ENCODE measurements at places on chromosomes 4 and X.
A peak's percentile ranks its signal among the peaks of the same experiment; 100 is the strongest.

DNA sequence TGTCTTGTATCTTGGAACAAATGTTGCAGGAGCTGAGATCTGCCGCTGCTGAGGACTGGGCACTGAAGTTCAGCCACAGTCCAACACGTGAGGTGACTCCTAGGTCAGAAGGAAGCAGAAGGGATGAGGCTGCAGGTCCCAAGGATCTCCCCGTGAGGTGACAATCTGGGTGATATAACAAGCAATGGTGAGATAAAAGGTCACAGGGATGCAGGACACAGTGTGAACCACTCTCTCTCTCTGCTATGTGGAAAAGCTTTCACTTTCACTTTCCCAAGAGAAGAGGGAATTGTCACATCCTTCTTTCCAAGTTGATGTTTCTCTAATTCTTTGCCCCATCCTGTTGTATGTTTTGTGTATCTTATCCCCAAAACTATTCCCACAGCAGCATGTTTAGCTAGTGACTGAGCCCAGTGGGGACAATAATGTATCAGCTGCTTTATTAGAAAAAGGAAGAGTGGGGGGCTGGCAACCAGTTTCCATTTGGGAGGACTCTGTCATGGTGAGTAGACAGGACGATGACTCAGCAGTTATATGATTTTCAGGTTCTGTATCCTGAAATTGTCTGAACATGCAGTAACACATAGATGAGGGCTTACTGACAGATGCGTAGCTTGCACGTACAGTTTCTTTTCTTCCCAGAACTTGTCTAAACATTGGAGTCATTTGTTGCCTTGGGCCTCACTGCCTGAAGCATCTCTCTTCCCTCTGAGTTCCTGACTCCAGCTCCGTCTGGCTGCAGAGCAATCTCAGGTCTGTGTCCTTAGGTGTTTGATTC, 1415.8 kb upstream of the TENM3 start:
- no peak for DNase-seq

DNA sequence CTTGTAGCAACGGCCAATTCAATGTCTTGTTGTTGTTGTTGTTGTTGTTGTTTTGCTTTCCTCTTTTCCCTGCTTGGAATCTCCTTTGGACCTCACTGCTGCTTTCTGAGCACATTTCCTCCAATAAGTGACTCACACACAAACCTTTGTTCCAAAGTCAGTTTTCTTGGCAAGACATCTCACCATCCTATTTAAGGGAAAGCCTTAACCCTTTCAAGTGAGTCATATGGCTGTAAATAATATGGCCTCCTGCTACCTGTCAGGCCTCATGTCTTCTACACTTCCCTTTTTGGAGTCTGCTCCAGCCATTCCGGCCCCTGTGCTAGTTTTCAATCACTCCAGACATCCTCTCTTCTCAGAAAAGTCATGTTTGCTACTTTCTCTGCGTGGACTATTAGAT, 79.5 kb upstream of the MAGEB10 start:
- DNase-seq = no peak

- DNase-seq = peak; percentile 0
Measured at GRCh38 chr4:175536852-175537453, 275.1 kb downstream of the GPM6A start.

GRCh38 chr4:127988638-127989037, 23.4 kb downstream of the ABHD18 start:
- no peak for DNase-seq

- DNase-seq = no peak
Measured at GRCh38 chrX:96703816-96704215, 19.2 kb downstream of the DIAPH2 start.

DNA sequence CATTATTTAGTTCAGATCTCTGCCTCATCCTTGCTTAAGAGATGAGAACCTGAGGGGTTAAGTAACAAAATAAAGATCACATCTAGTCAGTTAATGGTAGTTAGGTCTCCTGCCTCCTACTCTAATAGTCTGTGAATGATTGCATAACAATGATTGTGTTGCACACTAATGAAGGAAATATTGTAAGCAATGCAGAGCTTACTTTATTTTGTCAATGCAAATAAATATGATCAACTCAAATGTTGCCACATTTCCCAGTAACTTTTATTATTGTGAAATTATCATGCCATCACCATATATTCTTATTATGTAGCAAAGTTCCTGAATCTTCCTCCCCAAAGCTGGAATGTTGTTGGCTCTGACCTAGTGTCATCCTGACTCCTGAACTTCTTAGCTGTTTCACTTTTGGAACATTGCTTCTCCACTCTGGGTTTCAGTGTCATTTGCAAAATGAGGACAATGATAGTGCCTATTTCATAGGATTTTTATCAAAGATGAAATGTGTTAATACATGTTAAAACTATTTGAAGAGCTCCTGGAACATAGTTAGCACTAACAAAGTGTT, 17.0 kb upstream of the GABRA4 start:
- DNase-seq = no peak

- no peak for DNase-seq
Measured at GRCh38 chr4:41613821-41614220, 75.9 kb downstream of the LIMCH1 start.

DNA sequence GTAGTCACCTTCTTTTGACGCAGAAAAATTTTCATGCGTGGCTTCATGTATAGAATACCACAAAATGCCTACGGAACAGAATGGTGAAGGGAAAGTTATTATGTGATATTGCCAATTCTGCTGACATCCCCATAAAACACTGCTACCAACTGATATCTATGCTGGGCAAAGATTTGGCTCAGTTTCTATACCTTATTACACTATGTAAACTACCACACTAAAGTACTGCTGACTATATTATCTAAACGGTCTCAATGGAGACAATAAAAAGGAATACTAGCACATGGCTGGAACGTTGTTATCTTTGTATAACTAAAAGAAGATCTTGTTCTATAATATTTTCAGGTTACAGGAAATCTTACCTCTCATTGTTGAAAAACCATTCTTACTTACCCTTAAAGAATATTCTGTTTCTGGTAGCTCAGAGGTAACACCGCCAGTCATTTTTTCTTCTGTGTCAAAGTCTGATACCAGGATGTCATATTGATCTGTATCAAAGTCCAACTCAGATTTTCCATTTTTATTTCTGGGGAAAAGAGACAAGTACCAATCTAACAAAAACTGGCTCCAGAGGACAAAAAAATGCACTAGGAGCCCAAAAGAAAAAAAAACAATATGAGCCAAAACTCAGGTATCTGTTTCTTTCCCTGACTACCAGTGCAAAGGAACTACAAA, 18.9 kb downstream of the MORC4 start:
- no peak for DNase-seq

GRCh38 chr4:41287005-41287404, 30.3 kb downstream of the UCHL1 start:
- DNase-seq = no peak

GRCh38 chrX:140064993-140065392, 99.7 kb upstream of the CXorf66 start:
- no peak for DNase-seq

DNA sequence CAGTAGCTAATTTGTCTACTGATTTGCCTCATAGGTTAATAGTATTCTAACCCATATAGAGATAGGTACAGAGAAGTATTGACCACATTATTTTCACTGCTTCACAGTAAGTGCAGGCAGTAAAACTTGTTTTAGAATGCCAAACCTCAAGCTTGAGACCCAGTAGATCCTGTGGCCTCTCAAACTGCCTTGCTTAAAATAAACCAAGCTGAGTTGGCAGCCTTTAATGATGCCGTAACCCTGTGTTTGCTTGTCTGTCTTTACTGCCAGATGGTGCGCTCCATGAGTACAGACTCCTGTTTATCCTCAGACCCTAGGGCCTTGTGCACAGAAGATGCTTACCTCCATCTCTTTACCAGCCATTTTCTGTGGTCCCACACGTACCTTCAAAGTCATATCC, 50.8 kb downstream of the ANXA3 start:
- no peak for DNase-seq

DNA sequence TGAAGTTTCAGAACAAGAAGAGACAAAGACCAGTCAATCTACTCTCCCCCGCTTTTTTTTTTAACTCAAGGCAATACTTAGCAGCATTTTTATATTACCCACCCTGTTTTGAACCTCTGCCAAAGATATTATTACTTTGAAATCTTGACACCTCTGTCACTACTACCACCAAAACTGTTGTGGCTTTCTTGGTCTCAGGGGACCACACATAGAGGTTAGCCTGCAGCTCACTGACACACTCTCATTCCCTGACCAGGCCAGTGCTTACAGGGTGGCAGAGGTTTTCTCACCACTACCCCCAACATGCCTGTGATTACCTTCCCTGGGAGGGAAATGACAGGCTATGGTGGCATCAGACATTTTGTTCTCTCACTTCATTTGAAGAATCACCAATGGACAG, 137.4 kb upstream of the STIM2 start:
- peak; percentile 44 for DNase-seq

- DNase-seq = no peak
Measured at GRCh38 chr4:134812611-134813010, 611.0 kb upstream of the PABPC4L start.

GRCh38 chr4:63757929-63758328, 651.3 kb downstream of the TECRL start:
- DNase-seq = no peak

DNA sequence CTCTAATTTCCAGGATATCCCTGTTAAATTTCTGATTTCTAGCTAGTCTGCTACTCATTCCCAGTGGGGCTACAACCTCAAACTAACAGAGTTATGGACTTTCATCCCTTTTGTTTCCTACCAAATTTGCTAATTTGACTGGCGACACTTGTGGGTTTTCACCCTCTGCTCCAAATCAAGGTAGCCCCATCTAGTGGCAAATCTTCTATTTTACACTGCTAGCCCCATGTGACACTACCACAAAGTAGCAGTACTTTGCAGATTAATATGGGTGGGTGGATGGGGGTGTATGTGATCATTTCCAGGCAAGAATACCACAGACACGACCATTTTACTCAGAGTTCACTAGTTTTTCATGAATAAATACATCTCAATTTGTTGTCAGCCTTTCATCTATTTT, 150.3 kb downstream of the MSL3 start:
- peak; percentile 52 for DNase-seq

- no peak for DNase-seq
Measured at GRCh38 chrX:16867947-16868346, 2.2 kb downstream of the RBBP7 start.

- no peak for DNase-seq
Measured at GRCh38 chr4:86338989-86339388, 20.9 kb downstream of the MAPK10 start.

- no peak for DNase-seq
Measured at GRCh38 chr4:97507587-97508245, 635.6 kb downstream of the STPG2 start.

GRCh38 chr4:151983854-151984253, 223.0 kb upstream of the GATB start:
- no peak for DNase-seq

- DNase-seq = no peak
Measured at GRCh38 chr4:14371131-14371530, 631.1 kb upstream of the CPEB2 start.

DNA sequence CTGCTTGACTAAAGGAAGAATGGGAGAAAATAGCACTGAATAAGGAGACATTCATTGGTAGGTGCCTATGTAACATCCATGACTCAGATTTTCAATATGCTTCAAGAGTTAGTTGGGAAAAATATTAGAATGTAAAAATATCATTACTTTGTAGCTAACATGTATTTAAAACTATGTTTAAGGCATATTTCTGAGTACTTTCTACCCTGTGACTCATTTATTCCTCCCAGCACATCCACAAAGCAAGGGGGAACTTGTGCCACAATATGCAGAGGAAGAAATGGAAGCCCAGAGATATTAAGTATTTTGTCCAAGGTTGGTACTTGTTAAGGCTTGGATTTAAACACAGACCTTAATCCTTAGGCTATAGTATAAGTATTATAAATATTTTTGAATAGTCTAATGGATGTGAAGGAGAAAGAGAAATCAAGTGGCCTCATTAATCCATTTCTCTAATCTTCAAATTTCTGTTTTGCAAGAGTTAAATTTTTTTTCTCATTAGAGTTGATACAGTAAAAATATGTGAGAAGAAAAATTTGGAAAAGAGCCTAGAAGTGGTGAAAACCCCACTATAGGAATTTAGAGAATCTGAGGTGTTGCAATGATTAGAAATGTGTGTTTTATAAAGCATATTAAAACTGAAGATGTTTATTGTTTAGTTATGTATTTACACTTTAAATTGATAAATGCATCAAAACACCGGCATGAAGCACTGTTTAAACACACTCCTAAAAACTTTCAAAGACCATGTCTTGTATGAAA, 149.3 kb upstream of the GYPA start:
- DNase-seq = no peak

DNA sequence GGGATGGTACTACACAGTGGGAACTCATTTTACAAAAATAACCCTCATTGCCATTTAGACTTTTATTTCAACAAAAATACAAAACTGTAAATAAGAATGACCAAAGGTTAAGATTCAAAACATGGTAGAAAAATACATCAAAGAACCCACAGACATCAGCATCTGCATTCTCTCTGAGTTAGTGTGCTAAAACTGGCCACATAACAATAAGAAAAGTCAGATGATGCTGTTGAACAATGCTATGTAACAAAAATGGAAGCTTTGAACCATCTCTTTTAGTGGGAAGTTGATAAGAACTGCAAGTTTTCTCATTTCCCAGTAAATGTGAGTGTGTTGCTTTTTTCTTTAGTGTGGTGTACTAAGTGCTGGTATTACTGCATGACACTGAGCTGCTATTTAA, 888.4 kb upstream of the EPHA5 start:
- no peak for DNase-seq

- no peak for DNase-seq
Measured at GRCh38 chr4:1516261-1516660, 110.0 kb upstream of the NKX1-1 start.

DNA sequence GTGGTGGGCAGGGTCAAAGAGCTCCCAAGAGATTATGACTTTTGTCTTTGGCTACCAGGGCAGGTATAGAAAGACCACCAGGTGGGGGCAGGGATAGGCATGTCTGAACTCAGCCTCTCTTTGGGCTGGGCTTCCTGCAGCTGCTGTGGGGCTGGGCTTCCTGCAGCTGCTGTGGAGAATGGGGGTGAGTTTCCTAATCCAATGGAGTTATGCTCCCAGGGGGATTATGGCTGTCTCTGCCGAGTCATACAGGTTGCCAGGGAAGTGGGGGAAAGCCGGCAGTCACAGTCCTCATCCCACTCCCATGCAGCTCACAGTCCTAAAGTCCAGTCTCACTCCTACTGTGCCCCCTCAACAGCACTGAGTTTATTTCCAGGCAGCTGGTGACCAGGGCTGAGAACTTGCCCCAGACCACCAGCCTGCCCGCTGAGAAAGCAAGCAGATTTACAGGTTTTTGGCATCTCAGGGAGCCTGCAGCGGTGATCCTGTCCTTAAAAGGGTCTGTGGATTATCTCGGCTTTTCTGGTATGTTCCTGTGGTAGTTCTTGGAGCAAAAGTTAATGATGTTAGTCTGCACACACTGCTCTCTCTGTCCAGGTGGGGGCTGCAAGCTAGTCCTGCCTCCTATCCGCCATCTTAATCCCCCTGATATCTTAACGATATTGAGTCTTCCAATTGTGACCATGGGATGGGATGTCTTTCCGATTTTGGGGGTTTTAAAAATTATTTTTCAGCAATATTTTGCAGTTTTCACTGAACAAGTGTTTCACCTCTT, 133.4 kb downstream of the RTL9 start:
- DNase-seq = no peak

GRCh38 chr4:79442422-79442821, 34.4 kb upstream of the GK2 start:
- no peak for DNase-seq

GRCh38 chr4:181690498-181690897, 552.7 kb upstream of the TENM3 start:
- no peak for DNase-seq
